Panc1 (cell line): ENCODE measurements at places on chromosomes 11 and 22. TPM values are rescaled to one million over a fixed set of nuclear protein-coding genes. Genes with fewer than 3 reads are reported as not detected.

SLC2A11 gene
- 33.8 TPM for total RNA-seq

DNA sequence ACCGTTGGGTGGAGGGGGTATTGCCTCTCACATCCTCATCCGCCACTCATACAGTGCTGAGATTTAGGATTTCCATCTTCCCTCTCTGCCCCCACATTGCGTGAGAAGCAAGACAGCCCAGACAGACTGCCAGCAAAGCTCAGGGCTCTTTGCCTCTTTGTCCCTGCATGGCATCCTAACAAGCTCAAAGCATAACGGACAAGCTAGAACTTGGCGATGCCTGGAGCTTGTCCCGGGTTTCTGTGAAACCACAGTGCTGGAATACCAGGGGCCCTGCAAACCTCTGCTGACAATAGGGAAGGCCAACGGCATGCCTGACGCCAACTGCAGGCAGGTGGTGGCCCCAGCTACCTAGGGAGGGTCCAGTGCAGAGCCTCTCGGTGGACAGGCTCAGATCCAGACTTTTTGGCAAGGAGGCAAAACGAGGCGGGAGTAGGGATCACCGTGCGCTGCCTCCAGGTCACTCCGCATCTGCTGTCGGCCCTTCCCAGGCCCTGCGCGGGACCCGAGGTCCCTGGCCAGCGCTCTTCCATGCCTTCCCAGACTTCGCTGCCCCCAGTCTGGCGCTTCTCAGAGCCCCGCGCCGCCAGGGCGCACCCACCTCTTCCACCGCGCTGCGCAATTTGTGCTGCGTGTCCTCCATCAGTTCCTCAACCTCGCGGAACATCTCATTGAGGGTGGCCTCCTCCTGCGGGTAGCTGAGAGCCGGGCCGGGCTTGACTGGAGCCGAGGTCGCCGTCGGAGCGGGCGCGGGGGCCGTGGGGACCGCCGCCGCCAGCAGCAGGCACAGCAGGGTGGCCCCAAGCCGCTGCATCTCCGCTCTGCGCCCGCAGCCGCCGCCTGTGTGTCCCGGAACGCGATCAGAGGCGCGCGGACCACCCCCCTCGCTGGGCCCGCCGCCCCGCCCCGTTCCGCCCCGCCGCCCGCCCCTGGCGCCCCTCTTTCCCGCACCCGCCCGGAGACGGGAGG is at the start of gene DKK3:
Gene DKK3 (minus strand): TSS at position 858 of the 969 bp plus-strand sequence. CDS start 44 bp downstream, at position 814.
- no peak for DNase-seq

TMEM121B gene
- total RNA-seq, result 0.44 TPM

KDM4E gene
- total RNA-seq, result not detected

GRCh38 chr11:122784325-122784955 is 53.9 kb upstream of the CRTAM start:
- DNase-seq, result no peak

DNA sequence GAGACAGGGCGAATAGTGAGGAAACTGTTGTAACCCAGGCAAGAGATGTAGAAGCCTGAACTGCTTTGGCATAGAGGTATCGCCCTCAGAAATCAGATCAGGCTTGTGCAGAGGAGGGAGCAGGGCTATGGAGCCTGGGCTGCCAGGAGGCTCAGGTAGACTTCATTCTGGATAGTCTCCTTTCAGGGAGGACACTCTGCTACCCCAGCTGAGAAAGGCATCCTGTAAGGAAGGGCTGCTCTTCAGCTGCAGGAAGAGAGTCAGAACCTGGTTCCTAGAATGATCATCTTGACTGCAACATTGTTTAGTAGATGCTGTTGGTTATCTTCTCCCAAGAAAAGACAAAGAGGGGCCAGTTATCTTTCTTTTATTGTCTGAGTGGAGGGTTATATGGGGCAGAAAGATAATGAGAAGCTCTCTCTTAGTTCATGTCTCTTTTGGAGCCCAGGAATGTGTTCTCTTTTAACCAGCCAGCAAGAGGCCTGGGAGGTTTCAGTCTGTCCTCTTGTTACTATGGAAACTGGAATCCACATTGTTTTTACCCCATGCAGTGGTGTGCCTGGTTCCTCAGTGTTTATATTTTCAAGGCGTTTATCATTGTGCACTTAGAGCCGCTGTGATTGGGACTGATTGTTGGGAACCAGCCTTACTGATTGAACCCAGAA is 95.7 kb downstream of the STIM1 start:
- DNase-seq, result no peak

LRRN4CL gene
- total RNA-seq, result 0.13 TPM
